Cerebellar cortex (tissue), 1 donor: ENCODE measurements at places on chromosomes 1 and 21.

DNA sequence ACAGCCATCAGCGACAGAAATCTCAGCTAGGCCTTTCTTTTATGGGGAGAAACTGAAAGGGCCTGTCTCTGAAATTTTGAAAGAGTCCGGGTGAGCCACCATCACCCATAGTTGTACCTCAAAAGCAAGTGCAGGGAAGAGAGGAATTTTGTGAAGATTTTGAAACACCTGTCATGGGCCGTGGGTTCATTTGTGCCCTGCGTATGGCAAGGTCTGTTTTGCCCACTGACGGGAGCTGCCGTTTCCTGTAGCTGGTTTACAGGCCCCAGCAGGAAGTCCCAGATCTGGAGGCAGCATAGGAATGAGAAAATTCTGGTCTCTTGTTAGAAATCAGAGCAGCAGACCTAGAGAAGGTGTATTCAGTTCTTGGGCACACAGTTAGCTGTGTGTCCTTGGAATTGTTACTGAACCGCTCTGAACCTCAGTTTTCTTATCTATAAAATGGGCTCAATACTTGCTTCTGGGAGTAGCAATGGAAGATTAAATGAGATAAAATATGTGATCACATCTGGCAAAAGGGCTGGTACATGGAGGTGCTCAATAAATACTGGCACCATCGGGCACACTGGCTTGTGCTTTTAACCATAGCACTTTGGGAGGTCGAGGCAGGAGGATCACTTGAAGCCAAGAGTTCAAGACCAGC, 52.5 kb downstream of the MAN1C1 start:
- DNase-seq, result no peak

DNA sequence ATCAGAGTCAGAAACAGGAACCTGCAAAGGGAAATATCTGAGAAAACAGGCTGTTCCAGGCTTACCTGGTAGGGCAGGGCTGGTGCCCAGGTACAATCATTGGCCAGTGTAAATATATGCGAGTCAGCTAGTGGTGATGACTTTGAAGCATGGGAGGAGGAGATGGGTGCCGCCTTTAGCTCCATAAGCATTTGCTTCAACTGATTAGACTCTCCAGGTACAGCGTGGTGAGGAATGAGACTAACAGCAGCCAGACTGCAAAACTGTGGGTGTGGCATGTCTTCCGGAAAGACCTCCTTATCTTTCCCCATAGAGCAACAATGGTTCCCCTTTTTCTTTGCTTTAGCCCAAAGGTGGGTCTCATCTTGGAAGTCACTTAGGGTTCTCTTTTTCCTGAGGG, 137.2 kb downstream of the LRIG2 start:
- no peak for DNase-seq

GRCh38 chr1:183783342-183783741, 21.6 kb upstream of the RGL1 start:
- DNase-seq, result no peak

GRCh38 chr1:224894915-224895314, 34.6 kb upstream of the DNAH14 start:
- DNase-seq, result peak; percentile 8

- DNase-seq, result peak; percentile 29
Observed at GRCh38 chr21:34582506-34583150, 32.3 kb downstream of the RCAN1 start.

DNA sequence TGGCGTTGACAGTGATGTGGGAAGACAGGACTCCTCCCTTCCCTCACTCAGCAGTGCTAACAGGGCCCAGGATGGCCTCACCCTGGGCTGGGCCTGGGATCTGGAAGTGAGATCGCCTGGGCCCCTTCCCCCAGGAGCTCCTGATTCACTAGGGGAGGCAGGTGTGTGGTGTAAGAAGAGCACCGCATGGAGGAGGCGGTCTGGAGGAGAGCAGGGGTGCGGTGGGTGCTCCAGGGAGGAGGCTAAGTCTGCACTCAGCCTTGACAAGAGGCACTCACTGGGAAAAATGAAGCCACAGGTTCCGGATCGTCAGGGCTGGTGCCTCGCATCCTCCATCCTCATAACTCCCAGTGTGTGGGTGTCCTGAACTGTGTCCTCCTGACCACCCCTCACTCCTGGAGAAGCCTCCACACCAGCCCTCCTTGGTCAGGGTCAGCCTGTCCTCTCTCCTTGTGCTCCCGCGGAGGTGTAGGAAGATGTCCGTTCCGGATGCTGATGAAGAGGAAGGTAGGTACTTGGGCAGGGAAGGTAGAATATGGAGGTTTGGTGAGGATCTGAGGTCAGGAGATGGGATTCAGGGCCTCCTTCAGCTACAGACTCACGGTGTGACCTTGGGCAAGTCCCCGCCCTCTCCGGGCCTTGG, 142.1 kb upstream of the WNT4 start:
- no peak for DNase-seq

- DNase-seq, result no peak
Observed at GRCh38 chr1:209291715-209292114, 291.8 kb upstream of the CAMK1G start.

DNA sequence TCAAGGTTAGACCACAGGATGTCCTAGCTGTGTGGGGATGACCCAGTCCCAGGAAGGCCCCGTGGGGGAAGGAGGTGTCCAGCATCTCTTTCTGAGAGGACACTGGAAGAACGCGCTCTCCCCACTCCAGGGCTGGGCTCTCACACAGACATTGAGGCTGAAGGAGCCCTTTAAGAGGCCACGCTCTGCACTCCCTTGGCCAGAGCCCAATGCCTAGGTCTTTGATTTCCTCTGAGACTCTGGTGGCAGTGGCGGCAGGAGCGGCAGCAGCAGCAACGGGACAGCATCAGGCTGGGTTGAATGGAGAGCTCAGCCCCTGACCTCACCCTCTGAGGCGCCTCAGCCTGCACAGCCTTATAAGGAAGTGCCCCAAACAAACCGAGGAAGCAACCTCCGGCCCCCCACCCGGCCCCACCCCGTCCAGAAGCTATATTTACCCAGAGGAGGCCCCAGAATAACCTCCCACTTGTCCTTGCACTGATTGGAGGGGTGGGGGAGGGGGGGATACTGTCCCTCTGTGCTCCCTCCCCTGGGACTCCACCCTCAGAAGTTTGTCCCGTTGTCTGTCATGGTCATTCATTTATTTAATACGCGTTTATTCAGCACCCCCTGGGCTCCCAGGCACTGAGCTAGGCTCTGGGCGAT, 12.3 kb downstream of the NES start:
- peak; percentile 66 for DNase-seq

DNA sequence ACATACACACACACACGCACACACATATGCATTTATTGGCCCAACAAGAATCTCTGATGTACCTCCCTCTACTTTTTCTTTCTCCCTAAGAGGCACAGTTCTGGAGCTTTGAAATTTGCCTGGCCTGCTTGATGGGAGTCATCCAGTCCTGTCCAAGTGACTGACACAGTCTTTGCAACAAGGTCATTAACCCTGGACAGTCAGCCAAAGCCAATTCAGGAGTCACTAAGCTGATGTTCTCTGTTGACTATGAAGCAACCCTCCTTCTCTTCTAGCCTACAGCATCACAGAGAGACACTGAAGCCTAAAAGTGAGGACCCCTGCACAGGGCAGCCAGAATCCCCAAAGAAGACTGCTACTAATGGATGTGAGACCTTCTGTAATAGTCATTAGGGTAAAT, 123.1 kb downstream of the HHIPL2 start:
- DNase-seq, result no peak

DNA sequence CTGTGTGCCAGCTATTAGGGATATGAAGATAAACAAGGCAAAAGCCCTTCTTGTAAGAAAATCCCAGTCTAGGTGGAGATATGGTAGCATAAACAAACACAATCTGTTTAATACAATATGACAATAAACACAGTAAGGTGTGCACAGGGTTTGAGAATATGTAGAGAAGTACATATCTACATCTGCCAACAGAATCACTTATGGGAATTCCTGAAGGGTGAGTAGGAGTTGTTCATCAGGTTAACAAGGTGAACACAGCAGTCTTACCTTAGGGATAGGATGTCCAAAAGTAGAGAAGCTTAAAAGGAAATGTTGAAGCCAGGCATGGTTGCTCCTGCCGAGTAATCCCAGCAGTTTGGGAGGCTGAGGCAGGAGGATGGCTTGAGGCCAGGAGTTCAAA, 57.7 kb upstream of the LRRC7 start:
- no peak for DNase-seq

DNA sequence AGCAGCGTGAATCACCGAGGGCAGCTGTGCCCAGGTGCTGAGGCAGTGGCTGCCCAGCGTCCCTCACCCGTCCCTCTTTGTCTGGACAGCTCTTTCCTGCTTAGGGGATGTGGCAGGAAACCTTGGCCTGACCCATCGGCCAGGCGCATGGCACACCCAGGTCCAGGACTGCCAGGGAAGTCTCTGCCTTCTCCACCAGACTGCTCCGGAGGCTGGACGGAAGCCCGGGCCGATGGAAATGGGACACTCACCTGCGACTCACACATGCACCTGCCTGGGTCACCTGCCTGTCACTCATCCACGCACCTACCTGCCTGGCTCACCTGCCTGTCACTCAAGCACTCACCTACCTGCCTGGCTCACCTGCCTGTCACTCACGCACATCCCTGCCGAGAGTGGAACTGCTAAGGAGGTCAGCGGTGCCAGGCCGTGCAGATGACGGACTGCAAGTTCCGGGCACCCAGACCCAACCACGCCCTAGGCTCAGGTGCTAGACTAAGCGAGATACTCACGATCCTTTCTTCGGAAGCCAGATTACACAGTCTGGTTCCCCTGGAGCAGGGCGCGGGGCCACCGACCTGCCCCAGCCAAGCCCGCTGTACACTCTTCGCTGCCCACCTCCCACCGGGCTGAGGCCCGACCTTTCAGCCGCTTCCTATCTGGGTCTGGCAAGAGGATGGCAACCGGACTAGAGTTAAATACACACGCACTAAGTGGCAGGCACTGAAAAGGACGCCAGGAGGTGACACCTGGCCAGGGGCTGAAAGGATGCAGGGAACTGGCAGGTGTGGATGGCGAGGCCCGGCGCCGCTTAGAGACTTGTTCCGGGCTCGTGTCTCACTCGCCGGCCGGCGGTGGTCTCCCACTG, 1.1 kb downstream of the UBE2J2 start:
- no peak for DNase-seq

DNA sequence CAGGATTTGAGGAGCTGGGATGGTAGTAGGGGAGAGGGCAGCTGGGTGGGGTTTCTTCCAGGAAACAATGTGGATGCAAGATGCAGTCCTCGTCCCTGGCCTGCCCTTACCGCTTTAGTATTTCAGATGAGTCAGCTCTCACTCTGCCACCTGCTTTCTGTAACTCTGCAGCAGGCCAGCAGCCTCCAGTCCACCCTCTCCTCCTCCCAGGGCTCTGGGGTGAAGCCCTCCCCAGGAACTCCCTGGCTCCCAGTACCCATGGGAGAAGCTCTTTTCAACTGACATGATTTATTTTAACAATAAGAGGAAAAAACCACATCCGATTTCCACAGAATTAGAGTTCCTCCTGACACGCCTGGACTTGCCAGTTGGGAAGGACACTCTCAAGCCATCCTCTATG, 39.0 kb upstream of the IL20 start:
- no peak for DNase-seq

GRCh38 chr1:30783256-30783915, 25.8 kb upstream of the LAPTM5 start:
- no peak for DNase-seq

DNA sequence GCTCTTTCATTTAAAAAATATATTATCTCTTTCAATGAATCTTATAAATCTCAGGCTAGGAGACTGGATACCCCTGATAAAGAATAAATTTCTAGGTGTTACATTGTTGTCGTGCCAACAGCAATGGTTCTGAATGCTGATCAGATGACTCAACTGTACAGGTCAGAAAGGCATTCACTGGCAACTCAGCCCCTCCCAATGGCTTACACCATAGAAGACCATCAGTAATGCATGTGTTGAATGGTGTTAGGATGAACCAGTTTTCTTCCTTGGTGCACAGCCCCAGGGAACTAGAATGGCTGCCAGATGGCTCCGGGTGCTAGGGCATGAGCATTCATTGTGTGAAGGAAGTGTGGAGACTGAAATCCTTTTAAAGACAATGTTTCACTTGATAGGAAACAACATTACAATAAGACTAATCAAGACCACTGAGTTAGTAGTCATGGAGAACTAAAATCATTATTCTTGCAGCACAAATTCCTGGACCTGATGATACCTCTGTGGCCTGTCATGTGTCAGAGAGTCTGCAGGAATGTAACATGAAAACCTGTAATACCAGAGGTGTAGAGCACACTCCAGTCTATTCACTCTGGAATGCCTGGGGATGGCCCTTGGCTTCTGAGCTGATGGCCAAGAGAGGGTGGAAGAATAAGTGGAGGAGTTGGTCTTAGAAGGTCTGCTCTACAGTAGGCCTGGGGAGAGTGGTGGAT, 187.7 kb upstream of the LMO4 start:
- DNase-seq, result no peak

- no peak for DNase-seq
Observed at GRCh38 chr1:64960731-64961130, 5.6 kb downstream of the JAK1 start.

GRCh38 chr1:195886000-195886399, 722.2 kb downstream of the KCNT2 start:
- no peak for DNase-seq

DNA sequence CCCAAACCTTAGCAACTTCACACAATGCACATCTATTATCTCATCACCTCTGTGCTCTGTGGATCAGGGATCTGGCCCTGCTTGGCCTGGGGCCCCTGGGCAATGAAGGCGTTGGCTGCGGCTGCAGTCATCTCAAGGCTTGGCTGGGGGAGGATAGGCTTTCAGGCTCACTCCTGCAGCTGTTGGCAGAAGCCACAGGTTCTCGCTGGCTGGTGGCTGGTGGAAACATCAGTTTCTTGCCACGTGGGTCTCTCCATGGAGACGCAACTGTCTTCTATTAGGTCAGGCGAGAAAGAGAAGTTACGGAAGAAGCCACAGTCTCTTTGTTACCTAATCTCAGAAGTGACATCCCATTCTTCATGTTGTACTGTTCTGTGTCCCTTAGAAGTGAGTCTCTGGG, 3.6 kb upstream of the NPPA start:
- no peak for DNase-seq

- peak; percentile 3 for DNase-seq
Observed at GRCh38 chr1:165075725-165076370, 280.7 kb downstream of the LMX1A start.

DNA sequence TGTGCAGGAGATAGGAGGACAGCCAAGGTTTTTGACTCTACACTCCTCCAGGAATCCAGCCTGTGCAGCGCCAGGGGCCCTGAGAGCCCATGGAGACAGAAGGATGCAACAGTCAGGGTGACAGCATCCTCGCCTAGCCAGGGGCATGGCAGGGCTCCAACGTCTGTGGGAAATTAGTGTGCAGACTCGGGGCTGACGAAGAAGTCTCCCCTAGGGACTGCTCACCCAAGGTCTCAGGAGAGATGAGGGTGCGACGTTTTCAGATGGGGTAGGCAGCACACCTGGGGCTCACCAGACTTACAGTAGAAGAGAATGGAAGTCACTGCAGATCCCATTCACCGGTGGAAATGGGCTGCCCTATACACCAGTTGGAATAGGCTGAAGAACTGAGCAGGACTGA, 241.7 kb downstream of the SETD4 start:
- DNase-seq, result no peak

DNA sequence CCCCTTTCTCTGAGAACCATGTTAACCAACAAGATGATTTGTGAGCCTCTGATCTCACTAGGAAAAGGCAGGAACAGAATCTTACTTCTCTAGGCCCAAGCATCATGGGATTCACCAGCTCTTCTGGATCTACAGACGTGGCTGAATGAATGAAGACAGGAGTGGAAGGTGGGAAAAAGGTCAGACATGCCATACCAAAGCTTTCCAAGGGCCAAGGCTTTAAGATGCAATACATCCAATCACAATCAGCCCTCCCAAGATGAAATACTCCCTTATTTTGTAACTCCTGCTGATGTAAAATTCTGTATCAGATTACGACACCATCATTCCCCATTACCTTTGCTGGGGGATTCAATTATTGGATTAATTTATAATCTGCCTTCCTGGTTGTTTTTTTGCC, 80.9 kb downstream of the SSBP3 start:
- DNase-seq, result no peak
